DMS79 (cell line): ENCODE measurements at places on chromosomes 4 and X.

GRCh38 chrX:68112321-68112720, 321.0 kb downstream of the OPHN1 start:
- no peak for DNase-seq

DNA sequence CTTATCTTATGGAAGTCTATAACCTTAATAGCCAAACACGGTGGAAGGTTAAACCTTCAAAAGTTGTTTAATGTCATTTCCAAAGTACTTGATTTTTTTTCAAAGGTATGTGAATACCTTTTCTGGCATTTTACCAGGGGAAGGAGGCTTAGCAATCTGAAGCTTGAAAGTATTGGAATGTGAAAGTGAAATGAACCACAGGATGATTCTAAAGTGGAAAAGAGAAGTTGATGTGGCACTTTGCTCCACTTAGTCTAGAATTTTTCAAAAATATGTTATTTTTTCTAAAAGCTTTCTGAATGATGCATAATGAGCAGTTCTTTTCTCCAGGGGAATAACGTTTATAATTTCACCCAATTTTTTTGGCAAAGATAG, 19.2 kb downstream of the PI4K2B start:
- DNase-seq: no peak

DNA sequence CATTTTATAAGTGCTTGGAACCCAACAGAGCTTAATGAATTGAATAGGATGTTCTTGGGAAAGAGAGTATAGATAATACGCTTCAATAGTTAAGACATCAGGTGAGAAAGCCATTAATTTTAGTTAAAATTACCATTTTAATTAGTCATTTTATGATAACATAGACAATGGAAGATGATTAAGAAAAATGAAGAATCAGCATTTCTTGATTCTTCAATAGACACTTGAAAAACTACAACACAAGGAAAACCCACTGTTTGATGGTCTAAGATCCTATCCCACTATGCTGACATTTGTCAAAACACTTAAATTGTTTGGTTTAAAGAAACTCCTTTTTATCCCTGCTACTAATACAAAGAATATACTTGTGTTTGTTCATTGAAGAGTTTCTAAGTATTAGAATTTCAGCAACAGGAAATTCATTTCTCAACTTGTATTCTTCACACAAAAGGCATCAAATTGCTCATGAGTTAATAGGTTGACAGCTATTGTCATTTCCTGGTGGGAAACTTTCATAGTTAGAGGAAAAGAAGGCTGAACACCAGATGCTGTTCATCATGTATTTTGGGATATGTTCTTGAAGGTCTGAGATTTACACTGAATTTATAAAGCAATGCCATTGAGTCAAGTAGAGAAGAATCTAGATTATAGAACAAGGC, 9.6 kb upstream of the CXCL2 start:
- DNase-seq: no peak

DNA sequence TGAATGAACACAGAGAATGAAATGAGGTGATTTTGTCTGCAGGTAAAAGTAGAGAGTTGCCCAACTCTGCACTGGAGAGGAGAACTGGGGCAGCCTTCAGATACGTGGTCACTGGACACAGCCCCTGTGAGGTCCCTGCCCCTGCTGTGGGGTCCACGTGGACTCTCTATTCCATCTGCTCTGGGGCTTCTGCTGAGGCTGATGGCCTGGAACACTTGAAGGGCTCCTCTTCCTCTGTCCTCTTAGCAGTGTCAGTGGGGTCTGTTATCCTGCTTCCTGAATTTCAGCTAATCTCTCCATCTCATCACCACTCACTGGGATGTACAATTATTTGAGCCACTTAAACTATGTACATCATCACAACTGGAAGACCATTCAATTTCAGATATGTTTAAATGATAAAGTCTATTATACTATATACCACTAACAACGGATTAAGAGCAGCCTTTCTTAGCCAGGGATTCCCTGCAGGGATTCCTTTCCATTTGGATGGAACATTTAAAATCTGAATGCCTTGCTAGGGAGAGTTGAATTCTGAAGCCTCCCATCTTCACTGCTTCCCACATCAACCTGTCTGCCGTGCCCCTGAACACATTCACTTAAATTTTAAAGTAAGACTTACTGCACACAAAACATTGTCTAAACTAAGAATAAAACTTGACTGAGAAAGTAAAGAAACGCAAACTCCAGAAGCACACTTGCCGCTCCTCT, 74.0 kb downstream of the CC2D2A start:
- no peak for DNase-seq

DNA sequence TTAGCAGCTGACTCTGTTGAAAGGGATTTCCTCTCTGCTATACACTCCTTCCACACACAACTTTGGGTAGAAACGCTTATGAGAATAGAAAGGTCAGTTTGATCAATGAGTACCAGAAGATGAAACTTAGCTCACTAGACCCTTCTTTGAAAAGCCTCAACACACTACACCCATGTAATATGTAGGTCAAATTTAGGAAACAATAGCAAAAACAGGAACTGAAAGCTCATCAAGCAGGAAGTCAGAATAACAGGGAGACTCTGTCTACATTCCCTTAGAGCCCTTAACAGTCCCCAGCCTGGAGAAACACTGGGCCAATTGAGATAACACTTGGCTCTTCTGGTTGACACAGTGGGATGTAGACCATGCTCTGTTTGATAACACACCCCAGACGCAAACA, 30.7 kb downstream of the SRPX2 start:
- DNase-seq: no peak

DNA sequence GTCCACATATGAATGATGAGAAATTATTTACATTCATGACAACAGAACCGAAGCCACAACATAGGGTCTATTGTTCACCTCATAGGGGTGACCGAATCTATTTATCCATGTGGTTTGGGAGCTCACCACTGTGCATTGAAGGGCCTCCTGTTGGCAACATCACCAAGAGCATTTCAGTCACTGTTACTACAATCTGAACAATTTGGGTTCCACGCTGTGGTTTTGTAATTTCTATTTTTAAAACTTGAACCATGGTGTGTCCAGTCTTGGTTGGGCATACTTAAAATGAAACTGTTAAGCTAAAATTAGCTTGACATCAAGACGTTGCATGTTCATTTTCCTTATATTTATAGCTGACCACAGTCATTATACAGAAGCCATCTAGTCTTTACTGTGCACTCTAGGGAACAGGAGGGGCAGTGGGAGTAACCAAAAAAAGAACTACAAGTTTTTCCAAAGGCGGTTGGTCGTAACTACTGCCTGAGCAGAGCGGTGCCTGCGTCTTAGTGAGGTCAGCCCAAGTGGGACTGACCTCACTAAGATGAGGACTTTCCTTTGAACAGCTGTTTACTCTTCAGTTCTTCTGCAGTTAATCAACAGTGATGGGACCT, 192.1 kb downstream of the SPRY1 start:
- DNase-seq: no peak

- no peak for DNase-seq
Observed at GRCh38 chrX:41711021-41711667, 12.8 kb upstream of the GPR82 start.

- no peak for DNase-seq
Observed at GRCh38 chr4:104890598-104891275, 255.9 kb upstream of the TET2 start.

- DNase-seq: no peak
Observed at GRCh38 chr4:87050596-87050995, 115.8 kb downstream of the AFF1 start.

DNA sequence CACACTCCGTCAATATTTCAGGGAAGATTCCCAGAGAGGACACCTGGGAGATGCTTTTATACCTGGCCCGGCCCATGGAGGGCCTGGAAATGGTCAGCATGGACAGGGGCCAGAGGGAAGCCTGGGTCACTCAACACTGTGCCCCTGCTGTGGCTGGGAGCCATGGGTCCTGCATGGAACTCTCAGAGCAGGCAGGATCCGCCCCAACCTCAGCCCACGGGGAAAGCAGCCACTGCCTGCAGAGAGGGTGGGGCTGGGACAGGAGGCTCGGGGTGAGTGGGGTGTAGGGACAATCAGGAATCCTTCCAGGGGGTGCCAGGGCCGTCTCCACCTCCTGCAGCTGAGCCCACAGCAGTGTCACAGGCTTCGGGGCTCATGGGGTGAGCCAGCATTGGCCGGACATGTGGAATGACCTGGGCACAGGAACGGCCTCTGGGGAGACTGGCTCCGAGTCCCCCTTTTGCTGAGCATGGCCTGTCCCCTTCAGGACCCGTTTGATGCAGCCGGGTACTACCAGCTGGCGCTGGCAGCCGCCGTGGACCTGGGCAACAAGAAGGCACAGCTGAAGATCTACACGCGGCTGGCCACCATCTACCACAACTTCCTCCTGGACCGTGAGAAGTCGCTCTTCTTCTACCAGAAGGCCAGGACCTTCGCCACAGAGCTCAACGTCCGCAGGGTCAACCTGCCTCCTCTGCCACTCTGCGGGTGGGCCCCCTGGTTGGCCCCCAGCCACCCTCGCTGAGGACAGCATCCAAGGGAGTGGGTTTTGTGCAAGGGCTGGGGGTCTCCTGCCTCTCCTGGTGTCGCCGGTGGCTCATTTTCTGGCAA, 29.1 kb upstream of the HTRA3 start:
- DNase-seq: no peak

DNA sequence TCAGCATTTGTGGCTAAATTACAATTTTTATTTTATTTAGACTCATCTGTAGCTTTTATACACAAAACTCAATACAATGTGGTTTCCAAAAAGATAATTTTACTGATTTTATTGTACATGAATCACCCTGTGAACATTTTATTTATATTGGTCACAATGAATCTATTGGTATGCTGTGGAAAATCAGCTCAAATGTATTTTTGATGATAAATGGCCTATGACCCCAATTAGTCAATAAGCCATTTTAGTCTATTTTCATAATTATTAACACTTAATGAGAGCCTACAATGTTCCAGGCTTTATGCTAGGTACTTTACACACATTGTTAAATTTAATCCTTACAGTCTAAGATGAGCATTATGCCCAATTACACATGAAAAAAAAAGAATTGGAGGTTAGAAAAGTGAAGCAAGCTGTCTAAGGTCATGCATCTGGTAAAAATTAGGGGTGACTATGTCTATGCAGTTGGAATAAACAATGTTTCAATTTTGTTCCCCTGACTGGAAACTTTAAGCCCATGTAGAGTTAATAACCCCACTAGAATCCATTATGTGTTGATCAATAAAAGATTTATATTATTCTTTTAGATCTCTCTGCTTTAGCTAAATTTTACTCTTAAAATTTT, 344.7 kb downstream of the PABPC4L start:
- no peak for DNase-seq

DNA sequence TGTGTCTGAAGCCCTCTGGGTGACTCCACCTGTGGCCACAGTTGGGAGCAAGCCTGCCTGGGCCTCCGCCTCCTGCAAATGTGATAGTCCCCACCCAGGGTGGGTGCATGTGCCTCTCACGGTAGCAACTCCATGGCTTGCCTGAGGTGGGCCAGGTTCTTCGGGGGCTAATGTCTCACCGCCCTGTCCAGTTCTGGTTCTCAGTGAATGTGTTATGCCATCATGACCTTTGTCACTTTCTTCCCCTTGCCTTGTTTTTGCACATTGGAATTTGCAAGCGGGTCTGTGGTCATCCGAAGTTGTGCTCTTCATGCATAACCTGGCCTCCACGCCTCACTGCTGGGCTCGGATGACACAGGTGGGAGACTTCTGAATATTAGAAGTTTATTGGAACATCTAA, 39.7 kb downstream of the SHROOM2 start:
- DNase-seq: no peak

GRCh38 chr4:10158333-10158942, 41.8 kb upstream of the WDR1 start:
- DNase-seq: no peak

- no peak for DNase-seq
Observed at GRCh38 chr4:54359919-54360650, 131.0 kb downstream of the PDGFRA start.

DNA sequence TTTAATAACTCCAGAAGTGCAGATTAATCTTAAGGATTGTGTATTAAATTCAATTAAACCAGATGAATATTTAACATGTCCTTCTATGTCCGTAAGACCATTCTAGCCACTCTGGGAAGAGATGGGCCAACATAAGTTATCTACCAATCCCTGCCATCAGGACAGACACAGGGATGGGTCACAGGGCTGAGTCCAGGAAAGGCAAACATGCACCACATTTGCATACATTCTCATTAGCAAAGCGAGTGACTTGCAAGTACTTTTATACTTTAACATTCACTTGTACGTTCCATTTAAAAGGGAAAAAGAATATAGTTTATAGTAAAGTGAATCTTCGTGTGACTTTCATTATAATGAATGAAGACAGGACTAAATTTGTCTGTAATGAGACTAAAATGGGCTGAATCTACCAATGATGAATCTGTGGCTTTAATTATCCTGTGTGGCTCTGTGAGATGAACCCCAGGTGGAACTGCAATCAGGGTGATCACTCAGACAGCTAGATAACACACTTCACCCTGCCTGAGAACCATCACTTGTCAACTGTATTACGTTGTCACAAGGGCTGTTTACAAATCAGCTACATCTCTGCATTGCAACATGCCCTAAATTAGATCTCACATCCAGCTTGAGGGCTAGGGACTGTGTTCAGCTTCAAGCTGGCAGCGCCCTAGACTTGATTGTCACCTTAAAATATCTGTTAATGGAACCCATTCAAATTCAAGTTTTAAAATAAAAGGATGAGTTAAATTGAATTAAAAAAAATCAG, 77.2 kb downstream of the SH3KBP1 start:
- no peak for DNase-seq

DNA sequence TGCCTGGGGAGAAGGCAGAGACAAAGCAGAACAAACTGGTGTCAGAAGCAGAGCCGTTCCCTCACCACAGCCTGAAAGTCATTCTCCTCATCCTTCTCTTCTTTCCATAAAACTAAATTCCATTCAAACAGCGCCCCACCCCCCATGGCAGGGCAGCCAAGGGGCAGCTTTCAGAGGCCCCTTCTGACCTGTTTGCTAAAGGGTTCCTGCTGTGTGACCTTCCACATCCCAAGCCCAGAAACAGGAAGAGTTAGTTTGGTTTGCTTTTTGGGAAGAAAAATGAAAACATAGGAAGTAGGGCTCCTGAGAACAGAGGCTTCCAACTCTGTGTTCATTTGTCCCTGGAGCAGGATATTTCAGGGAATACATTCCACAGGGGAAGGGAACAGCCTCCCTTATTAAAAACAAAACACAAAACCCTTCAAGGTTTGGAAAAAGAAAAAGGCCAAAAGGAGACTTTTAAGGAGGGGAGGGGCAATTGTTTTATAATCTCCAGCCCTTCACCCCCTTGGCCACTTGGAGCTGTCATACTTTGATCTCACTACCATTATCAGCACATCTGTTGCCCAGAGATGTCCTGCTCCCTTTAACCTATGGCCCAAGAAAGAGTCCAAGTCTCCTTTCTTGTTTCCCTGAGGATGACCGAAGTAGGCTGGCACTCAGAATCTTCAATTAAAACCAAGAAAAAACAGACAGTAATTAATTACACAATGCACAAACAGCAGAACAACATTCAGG, 25.3 kb downstream of the STARD8 start:
- DNase-seq: no peak
